A673 (cell line): ENCODE measurements at places on chromosomes 5 and 9. TPM values are rescaled to one million over a fixed set of nuclear protein-coding genes. Genes with fewer than 3 reads are reported as not detected.

DNA sequence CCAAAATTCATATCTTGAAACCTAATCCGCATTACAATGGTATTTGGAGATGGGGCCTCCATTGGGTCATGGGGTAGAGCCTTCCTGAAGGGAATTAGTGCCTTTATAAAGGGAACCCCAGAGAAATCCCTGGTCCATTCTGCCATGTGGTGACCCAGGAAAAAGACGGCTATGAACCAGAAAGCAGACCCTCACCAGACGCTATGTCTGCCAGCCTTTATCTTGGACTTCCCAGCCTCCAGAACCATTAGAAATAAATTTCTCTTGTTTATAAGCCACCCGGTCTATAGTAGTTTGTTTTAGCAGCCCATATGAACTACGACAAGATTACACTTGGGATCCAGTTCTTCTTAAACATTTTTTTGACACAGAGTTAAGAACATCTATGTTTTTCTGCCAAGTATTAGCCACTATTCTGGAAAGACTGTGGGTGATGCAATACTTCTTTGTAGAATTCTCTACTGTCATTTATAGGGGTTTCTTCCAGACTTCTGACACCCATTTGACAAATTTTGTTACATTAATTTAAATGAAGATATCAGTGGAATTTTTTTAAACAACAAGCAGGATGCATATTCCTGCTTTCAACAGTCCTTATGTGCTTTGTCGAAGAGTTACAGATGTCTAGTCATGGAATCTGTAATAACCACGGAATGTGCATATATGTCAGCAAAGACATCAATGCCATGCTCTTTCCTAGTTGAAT, 572.4 kb downstream of the NR2F1-AS1 start:
- H3K36me3 ChIP-seq: no peaks in the 10 kb centered on the region
- H3K27ac ChIP-seq: no peak overlapping the region
- DNase-seq: no peak
- no peaks in the 10 kb centered on the region for H3K4me1 ChIP-seq
- no peak overlapping the region for H3K4me3 ChIP-seq

- no peaks in the 10 kb centered on the region for H3K27me3 ChIP-seq
- no peak overlapping the region for H3K27ac ChIP-seq
- DNase-seq: peak; percentile 12
- peaks cover 20% of the 10 kb centered on the region for H3K4me1 ChIP-seq
- no peak overlapping the region for H3K4me3 ChIP-seq
Measured at GRCh38 chr5:76269932-76270610, 133.0 kb upstream of the IQGAP2 start.

HTR1A gene
- total RNA-seq: not detected in 2 replicates

DNA sequence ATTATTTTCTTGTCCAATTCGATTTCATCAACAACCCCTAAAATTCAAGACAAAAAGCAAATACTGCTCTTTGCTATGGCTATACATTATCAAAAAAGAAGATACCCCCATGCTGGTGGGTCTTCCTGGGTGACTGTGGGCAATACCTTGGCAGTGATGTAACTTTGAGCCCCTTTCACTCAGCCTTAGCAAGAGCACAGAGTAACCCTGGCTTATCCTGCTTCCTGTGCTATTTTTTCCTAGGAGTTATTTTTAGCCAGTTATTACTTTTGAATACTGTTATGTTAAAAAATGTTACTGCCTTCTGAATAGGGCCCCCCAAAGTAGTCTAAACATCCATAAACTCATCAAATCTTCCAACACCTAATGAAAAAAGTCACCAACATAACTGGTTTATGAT, 145.6 kb upstream of the TSLP start:
- H3K4me1 ChIP-seq: no peaks in the 10 kb centered on the region
- H3K27me3 ChIP-seq: no peaks in the 10 kb centered on the region
- DNase-seq: no peak
- no peak overlapping the region for H3K4me3 ChIP-seq

DNA sequence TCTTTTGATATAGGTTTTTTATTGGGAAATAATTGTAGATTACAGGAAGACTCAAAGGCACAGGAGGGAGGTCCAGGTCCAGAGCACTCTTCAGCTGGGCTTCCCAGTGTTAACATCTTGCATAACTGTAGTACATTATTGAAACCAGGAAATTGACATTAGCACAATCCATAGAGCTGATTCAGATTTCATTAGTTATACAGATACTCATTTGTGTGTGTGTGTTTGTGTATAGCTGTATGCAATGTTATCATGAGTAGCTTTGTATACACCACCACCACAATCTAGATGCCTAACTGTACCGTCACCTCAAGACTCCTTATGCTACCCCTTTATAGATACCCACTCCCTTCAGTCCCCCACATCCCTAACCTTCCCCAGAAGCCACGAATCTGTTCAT, 47.9 kb downstream of the SLC36A1 start:
- H3K27me3 ChIP-seq: no peaks in the 10 kb centered on the region
- H3K4me3 ChIP-seq: no peak overlapping the region
- H3K27ac ChIP-seq: no peak overlapping the region
- H3K36me3 ChIP-seq: no peaks in the 10 kb centered on the region
- DNase-seq: no peak

NUP214 gene
- 59.7 and 64.2 TPM in 2 replicates for total RNA-seq

DNA sequence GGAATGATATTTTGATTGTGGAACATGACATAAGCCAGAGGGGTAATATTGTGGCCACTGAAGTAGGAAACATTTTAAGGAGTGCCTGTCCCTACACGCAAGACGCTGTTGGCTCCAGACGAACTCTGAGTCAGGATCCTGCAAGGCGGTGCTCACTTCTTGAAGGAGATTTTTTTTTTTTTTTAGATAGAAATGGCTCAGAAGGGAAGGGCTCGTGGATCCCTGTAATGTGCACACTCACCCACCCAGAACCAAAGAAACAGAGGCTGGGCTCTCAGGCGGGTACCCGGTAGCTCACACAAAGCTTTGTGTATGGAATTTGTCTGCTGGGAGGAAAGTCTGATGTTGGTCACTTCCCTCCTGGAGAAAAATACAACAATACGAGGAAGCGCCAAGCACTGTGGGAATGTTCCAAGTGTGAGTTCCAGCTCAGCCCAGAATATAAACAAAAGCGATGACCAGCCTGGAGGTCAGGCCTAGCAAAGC, 25.7 kb downstream of the RAPGEF1 start:
- H3K4me1 ChIP-seq: peaks cover 6% of the 10 kb centered on the region
- no peaks in the 10 kb centered on the region for H3K36me3 ChIP-seq
- no peak for DNase-seq
- no peak overlapping the region for H3K4me3 ChIP-seq

DNA sequence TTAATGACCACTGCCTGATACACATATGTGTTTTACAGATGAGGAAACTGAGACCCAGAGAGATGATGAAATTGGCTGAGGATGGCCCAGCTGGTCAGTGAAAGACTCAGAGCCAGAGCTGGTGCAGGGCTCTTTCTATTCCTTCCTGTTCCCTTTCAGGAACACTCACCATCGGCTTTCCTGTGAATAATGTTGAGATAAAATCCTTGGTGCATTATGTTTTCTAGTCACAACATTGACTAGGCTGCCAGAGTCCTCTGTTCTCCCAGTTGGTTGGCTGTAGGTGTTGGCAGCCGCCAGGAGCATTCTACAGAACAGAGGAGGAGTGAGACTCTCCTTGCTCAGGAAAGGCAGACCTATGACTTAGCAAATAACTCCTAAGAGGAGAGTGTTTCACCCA, 14.8 kb downstream of the TGFBI start:
- peaks cover 10% of the 10 kb centered on the region for H3K36me3 ChIP-seq
- DNase-seq: no peak
- no peaks in the 10 kb centered on the region for H3K27me3 ChIP-seq
- H3K4me1 ChIP-seq: peaks cover 28% of the 10 kb centered on the region
- H3K4me3 ChIP-seq: no peak overlapping the region

SLC25A25 gene
- total RNA-seq: 24.7 and 26.1 TPM in 2 replicates

- no peak overlapping the region for H3K27ac ChIP-seq
- DNase-seq: no peak
- peaks cover 34% of the 10 kb centered on the region for H3K27me3 ChIP-seq
Measured at GRCh38 chr5:136375920-136376319, 10.6 kb upstream of the TRPC7 start.

ENG gene
- total RNA-seq: 29.9 and 31.1 TPM in 2 replicates

- H3K36me3 ChIP-seq: no peaks in the 10 kb centered on the region
- no peak overlapping the region for H3K4me3 ChIP-seq
- H3K4me1 ChIP-seq: no peaks in the 10 kb centered on the region
- no peak overlapping the region for H3K27ac ChIP-seq
Measured at GRCh38 chr5:111746791-111747190, 10.2 kb downstream of the NREP start.

DNA sequence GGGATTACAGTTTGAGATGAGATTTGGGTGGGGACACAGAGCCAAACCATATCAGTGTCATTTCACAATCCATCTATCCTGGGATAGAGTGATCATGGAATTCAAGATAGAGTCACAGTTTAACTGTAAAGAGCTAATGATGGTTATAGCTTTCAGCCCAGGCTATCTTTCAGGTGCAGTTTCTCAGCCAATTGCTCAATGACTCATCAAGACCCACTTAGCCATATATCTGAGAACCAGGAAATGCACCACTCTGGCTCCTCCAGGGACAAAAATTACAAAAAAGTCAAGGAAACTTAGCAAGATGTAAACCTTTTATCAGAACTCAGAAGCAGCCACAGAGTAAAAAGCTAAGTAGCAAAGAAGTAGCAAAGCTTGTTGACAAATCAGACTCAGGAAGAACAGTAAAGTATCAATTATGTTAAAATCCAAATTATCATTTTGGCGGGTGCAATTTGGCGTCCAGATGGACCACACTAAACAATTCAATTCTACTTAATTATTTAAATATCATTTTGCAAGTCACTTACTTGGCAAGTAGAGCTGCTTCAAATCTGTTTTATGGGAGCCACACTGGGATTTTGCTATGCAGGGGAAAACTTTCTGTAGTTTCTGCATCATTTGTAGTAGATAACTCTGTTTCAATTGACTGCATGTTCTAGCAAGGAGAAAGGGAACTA, 169.4 kb downstream of the TLE1 start:
- H3K4me3 ChIP-seq: no peak overlapping the region
- no peak for DNase-seq
- H3K36me3 ChIP-seq: no peaks in the 10 kb centered on the region
- H3K27ac ChIP-seq: no peak overlapping the region

- no peak overlapping the region for H3K27ac ChIP-seq
- peaks cover 54% of the 10 kb centered on the region for H3K27me3 ChIP-seq
- no peaks in the 10 kb centered on the region for H3K36me3 ChIP-seq
Measured at GRCh38 chr9:126689027-126689825, 75.5 kb downstream of the LMX1B start.

TLR4 gene
- not detected in 2 replicates for total RNA-seq

DNA sequence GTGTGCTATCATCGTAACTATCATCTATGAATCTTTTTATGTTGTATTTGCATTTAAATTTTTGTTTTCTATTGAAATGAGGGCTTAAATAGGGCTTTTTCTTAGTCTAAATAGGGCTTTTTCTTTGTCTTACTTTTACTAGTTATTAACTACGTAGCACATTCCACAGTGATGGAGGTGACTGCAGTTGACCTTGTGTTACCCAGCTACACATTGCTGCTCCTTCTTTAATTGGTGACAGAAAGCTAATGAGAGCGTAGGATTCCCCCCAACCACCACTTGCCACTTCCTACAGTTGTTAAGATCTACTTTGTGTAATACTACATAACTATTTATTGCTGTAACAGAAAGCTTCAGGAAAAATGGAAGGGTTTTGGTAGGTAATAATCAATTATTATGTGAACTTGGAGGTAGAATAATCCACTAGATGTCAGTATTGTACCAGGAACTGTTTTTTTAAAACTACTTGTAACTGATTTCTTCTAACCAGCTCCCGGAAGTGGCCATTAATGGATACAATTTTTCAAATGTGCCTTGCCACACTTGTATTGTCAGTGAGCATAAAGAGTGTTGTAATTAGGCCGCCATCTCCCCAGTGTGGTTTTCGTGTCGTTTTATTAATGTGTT, 18.0 kb downstream of the MTRR start:
- H3K36me3 ChIP-seq: peaks cover 79% of the 10 kb centered on the region
- no peak overlapping the region for H3K27ac ChIP-seq
- peaks cover 9% of the 10 kb centered on the region for H3K4me1 ChIP-seq
- no peaks in the 10 kb centered on the region for H3K27me3 ChIP-seq

GNA14 gene
- 2.7 and 3.8 TPM in 2 replicates for total RNA-seq

GRCh38 chr9:120946259-120946658, 19.7 kb upstream of the TRAF1 start:
- no peaks in the 10 kb centered on the region for H3K36me3 ChIP-seq
- no peaks in the 10 kb centered on the region for H3K27me3 ChIP-seq
- DNase-seq: no peak
- H3K4me1 ChIP-seq: peaks cover 27% of the 10 kb centered on the region
- no peak overlapping the region for H3K4me3 ChIP-seq
